HS-27A (cell line): ENCODE measurements at places on chromosomes 7 and 10.

- DNase-seq: peak; percentile 36
Observed at GRCh38 chr10:61752111-61753011, 89.6 kb downstream of the CABCOCO1 start.

DNA sequence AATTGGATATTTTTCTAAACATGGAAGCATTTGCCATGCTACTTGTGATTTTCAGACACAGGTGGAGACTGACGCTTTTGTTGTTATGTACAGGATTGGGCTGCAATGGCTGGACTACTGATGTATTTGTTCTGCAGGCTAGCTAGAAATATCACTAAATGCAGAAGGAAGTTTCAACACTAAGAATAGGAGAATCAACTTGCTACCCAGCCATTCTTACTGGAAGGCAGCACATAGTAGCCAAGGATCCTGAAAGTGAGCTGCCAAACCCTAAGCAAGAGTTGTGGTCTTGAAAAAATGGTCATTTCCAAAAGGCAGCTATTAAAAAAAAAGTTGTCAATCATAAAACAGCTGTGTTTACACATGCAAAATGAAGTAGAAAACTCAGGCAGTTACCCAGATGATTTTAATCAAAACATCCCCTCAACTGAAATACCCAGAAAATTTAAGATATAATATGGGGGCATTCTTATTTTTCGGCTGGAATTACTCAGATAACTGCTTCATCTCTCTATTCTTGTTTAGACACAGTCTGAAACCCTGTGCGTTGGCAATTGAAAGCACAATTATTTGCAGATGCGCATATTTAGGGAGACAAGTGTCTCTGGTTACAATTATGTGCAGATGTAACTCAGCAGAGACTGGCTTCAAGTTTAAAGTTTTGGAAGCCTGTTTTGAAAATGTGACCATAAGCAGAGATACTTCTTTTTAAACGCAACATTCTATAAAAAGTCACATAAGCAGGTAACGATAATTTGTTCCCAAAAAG lies 31.2 kb downstream of the GFRA1 start:
- DNase-seq: no peak

GRCh38 chr10:91317541-91317940 lies 92.6 kb upstream of the HECTD2 start:
- DNase-seq: no peak

DNA sequence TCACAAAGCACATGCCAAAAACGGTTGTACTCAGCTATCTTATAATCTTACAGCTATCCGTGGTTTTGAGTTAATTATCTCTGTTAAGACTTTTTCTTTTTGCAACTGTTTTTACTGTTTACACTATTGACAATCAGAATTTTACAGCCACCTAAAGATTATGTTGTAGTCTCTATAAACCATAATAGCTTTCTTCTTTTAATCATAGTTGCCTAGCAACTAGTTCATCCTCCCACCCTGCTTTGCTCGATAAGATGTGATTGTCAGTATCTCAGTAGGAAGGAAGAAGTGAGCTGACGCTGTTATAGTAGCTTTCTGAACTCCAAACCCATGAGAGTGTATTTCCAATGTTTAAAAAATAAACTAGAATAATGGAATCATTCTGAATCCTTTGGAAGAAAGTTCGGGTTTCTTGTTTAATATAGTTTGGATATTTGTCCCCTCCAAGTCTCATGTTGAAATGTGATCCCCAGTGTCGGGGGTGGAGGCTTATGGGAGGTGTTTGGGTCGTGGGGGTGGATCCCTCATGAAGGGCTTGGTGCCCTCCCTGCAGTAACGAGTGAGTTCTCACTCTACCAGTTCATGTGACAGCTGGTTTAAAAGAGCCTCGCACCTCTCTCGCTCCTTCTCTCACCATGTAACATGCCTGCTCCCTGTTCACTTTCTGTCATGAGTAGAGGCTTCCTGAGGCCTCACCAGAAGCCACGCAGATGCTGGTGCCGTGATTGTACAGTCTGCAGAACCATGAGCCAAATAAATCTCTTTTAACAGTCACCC lies 68.1 kb downstream of the SVOPL start:
- no peak for DNase-seq

DNA sequence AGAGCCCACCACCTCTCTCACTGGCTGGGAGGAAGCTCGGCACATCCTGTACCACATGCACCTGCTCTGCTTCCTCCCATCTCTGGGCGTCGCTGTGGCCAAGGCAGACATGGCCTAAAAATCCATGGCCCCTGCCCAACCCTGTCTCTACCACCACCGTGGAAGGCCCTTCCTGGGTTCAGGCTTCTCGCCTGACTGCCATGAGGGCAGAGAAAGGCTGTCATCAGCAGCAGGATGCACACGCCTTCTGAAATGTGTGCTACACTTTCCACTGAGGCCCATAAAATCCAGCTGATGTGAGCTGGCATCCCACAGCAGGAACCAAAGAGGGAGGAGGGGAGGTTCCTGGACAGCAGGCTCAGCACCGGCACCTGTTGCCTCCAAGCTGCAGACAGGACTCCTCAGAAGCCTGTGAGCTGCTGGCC lies 93.4 kb downstream of the PTPRN2 start:
- DNase-seq: no peak

- DNase-seq: no peak
Observed at GRCh38 chr7:25628446-25628845, 400.2 kb upstream of the NPVF start.

- DNase-seq: no peak
Observed at GRCh38 chr10:8229153-8229552, 174.7 kb downstream of the GATA3 start.

DNA sequence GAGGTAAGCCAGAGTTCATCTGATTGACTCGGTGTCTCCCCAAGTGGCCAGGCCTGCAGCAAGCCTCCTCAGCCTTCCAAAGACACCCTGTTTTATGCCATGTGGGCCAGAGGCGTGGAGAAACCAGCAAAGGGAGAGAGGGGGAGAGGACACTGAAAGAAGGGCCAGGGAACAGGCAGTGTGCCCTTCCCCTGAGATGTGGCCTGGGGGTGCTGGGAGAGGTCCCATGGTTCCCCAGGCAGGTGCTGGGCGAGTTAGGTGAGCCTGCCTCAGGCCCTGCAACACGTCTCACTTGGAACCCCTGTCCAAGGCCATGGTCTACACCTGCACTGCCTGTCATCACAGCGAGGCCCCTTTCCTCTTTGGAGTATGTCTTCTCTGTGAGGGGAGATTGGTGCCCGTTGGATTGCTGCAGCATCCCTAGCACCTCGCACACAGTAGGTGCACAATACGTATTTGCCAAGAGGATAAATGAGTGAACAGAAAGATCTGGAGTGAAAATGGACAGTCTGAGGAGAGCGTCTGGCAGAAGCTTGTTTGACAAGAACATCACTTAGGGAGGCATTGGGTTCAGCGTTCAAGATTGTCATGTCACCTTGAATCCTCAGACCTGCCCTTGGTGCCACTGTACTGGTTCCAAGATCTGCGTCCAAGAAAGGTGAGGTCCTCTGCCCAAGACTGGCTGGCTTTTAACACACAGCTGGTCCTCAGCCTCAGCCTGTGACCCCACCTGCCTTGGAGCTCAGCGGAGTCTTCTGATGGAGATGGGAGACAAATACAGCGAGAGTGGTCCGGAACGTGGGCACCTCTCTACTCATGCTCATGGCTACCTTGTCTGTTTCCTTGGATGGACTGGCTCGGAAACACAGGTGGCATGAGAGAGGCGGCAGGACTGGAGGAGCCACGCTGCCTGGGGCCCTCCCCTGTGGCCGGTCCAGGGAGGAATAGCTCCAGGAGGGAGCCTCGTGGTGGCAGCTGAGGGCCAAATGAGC lies 39.8 kb upstream of the NUB1 start:
- DNase-seq: no peak

GRCh38 chr10:13308096-13308495 lies 8.2 kb upstream of the PHYH start:
- DNase-seq: no peak

DNA sequence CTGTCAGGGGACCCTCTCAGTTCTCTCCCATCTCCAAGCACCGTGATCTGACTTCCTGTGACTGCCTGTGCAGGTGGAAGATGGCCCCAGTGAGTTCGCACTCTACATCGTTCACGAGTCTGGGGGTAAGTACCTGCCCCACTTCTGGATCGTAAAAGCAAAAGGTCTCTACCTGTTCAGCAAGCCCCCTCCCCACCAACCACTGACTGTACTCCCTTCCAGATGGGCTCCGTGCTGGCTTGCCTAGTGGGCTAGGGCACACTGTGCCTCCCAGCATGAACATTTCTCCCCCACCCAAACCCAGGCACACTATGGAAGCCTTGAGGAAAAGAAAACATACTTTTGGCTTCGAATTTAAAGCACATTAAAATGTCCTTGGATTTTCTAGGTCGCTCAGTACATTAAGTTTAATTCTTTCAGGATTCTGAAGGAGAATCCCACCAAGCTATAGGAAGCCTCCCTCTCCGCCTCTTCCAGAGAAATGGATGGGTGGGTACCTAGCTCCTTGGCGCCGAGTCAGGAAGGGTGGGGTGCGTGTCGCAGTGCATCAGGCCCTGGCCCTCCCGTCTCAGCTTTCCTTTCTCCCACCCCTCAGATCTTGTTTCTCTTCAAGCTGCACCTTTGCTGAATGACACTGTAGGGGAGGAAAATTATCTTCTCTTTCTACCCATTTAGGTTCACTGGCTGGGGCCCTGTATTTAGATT lies 11.0 kb upstream of the ZNF22 start:
- no peak for DNase-seq

DNA sequence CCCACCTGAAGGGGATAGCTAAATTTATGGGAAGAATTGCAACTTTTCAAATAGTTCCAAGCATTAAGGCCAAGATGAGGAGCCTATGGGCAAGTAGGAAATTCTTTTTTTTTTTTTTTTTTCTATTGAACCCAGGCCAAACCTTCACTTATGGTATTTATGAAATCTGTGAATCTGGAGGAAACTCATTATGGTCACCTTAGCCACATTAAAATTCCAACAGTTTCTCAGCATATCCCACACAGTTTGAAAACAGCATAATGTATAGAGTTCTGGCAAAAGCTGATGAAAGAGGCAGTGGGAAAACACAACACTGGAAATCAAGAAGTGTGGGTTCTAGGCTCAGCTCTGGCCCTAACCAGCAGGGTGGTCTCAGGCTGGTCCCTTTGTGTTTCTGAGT lies 236.9 kb downstream of the PTEN start:
- no peak for DNase-seq

DNA sequence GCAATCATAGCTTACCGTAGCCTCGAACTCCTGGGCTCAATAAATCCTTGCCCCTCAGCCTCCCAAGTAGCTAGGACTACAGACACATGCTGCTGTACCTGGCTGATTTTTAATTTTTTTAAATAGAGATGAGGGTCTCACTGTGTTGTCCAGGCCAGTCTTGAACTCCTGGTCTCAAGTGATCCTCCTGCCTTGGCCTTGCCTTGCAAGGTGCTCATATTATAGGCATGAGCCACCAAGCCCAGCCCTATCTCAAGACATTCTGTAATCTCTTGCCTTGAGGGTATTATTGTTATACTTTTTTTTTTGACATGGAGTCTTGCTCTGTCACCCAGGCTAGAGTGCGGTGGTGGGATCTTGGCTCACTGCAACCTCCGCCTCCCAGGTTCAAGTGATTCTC lies 86.6 kb downstream of the PHTF2 start:
- no peak for DNase-seq

GRCh38 chr10:110401401-110402076 lies 96.2 kb upstream of the DUSP5 start:
- DNase-seq: no peak

- no peak for DNase-seq
Observed at GRCh38 chr10:88982366-88982765, 8.2 kb upstream of the FAS start.
